ENCODE measurements at places on chromosomes 3 and 15.

DNA sequence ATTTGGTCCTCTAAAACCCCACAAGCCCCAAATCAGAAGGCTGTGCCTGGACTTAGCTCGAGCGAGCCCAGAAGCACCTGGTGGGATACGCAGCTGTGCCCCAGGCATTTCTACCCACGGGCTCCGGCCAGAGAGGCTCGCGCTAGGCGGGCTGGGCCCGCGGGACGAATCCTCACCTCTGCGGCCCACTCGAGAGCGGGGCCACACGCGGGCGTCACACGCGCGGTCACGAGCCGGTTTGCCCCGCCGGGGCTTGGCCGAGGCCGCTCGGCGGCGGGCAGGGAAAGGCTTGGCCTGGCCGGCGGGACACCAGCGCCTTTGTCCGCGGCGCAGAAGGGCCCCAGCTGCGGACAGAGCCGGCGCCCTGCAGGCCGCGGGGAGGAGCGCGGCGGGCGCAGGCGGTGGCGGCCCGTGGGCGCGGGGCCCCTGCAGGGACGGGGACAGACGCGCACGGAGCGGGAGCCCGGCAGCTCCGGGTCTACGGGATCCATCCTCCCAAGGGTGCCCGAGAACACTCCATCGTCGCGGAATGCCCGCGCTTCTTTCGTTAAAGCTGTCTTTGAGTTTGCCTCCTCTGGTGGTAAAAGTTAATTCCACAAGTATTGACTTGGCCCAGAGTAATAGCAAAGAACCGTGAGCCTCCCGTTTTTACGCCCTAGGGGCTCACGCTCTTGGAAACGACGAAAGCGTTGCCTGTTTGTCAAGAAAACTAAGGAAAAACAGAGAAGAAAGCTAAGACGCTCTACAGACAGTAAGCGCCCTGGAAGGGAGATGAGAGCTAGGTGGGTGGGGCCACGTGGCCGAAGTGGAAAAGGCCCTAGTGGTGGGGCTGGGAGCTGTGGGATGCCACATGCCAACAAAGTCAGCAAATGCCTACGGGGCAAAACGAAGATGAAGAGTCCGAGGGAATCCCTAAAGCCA is 26.4 kb downstream of the TYRO3 start:
- DNase-seq, result no peak

GRCh38 chr3:86967062-86967461 is 23.9 kb downstream of the VGLL3 start:
- DNase-seq, result no peak

DNA sequence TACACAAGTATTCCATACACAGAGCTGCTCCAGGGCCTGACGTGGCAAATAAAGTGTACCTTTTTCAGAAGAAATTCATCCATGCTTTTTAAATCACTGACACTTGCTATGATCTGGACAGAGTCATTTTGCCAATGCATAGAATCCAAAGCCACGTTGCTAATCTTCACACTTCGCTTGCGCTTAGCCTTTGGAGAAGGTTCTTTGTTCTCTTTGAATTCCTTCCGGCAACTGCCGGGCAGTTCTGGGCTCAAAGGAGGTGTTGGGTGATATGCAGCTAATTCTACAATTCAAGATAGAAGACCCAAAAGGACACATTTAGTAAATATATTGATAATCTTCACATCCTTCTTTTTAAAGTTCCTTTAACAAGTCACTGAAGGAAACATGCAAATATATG is 69.9 kb downstream of the NR2E3 start:
- no peak for DNase-seq

DNA sequence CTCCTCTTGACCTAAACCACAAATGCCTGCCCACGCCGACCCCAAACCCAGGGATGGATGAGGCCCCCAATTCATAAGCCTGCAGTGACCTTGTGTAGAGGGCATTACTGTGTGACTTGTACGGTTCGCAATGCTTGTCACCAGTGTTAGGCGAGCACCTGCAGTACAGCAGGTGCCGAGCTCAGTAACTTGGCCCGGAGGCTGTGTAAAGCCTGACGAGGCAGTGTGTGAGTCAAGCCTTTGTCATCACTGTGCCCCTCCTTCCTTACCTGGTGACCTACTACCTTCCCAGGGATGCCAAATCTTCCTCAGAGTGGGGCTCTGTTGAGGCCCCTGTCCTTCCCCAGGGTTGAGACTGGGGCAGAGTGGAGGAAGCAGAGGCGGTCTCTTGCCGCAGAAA is 37.2 kb upstream of the TMEM115 start:
- no peak for DNase-seq

GRCh38 chr3:149653136-149653535 is 4.7 kb downstream of the WWTR1 start:
- DNase-seq, result no peak

DNA sequence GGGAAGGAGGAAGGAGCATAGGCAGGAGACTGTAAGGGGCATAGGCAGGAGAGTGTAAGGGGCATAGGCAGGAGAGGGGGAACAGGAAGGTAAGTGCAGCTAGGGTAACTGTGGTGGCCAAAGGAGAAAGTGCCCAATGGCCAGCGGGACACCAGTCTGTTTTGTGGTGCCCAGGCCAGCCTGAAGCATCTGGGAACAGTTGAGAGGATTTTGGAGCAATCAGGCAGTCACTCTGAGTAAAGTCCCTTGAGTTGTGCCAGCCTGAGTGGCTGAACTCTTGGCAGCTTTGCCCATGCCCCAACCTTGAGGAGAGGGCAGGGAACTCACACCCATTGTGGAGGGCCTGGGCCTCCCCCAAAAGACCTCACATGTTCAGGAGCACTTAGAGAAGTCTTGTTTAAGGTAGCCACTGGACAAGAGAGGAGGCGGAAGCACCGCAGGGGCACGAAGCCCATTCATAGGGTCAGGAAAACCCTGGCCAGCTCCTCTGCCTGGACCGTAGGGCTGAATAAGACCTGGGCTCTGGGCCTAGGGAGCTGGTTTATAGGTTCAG is 3.5 kb upstream of the TGM5 start:
- DNase-seq, result no peak

- no peak for DNase-seq
Observed at GRCh38 chr15:36361351-36361870, 218.0 kb upstream of the CDIN1 start.

DNA sequence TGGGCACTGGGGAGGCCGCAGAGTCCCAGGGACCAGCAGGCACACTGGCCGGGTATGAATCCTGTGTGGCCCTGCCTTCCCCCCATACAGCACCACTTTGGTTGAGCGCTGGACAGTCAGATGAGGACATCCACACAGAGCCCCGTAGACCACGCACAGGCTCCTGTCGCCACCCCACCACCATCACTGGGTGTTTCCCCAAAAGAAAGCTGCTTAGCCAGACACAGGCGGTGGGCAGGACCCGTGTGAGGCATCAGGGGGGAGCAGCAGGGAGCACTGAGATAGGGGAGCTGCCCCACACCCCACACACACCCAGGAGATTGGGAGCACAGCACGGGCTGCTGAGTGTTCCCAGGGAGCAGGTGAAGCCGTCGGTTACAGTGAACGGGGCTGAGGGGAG is 42.4 kb upstream of the SLC41A3 start:
- DNase-seq, result no peak

DNA sequence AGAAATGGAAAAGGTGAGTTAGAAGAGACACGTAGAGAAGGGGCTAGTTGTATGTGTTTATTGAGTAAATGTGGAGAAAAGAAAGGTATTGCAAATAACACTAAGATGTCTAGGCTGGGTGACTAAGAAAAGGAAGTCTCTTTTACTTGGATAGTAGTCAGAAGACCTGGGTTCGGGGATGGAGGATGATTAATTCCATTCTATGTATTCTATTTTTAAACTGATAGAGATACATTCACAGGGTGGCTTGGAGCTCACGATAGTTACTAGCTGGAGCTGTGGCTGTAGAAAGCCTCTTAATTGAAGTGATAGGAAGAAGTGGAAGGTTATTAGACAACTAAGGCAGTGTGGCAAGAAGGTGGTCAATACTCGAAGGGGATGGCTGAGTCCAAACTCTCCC is 65.9 kb upstream of the TNIK start:
- DNase-seq, result no peak

DNA sequence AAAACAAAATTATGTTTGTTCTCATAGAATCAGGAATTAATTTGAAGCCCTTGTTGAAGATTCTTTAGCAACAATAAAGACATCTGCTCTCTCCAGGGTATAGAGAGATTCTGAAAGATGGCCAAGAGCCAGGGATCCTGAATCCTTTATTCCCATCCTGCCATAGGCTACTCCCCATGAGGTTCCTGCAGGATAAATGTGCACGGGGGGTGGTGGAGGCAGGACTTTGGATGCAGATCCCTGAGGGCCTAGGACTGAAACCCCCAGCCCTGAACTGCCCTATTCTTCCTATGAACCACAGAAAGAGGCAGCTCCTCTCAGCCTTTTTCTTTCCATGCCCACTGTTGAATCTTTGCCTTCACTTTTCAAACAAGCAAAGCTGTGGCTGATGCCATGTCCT is 17.1 kb downstream of the TMEM108 start:
- no peak for DNase-seq

DNA sequence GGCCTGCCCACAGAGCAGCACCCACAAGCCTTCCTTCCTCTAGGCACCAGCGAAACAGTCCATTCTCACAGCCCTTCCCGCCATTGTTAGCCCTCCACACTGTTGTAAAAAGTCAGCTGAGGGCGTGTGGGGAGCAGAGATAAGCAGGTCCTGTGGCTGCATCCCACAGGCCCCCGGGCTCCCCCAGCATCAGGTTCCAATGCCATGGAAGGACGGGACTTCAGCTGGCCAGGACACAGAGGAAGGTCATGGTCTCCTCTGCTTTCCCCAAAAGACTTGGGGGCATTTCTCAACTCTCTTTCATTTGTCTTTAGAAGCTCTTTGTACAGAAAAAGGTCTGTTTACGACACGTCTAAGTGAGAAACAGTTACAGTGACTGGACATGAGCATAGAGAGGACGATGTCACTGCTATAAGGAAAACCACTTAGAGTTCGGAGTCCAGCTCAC is 85.2 kb upstream of the HERC1 start:
- DNase-seq, result no peak

- DNase-seq, result no peak
Observed at GRCh38 chr3:120102232-120102631, 8.0 kb upstream of the GSK3B start.

GRCh38 chr15:83305704-83306291 is 21.3 kb upstream of the BNC1 start:
- DNase-seq, result no peak

DNA sequence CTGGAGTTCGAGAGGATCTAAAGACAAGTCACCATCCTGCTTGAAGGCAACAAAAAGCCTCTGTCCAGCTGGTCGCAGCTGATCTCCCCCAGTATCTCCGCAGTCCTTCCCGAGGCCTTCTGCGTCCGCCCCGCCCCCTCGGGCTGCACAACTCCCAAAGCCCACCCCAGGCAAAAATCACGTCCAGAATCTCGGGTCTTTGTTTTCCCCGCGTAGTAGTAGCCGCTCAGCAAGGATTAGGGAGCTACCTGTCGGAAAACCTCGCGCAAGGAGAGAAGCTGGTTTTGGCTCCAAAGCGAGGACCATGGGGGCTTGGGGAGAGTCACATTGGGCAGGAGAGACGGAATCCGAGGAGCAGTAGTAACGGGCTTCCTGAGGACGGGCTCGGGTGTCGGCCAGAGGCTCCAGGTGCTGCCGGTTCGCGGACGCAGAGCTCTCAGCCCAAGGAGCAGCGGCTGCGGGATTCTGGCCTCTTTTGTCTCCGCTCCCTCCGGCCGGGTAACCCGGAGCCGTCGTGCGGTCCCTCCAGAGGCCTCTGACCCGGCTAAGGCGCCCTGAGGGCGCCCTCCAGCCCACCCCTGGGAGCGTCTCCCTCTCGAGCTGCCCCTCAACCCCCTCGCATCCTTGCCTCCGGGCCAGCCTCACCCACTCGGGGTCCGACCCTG is 401 bp downstream of the ZSCAN29 start:
- DNase-seq, result no peak

GRCh38 chr15:74302821-74303359 is 64.6 kb downstream of the CYP11A1 start:
- peak; percentile 22 for DNase-seq

GRCh38 chr3:194952841-194953241 is 267.2 kb downstream of the FAM43A start:
- DNase-seq, result no peak

- DNase-seq, result no peak
Observed at GRCh38 chr3:77885381-77885780, 845.5 kb downstream of the ROBO2 start.

GRCh38 chr3:52685285-52685708 is 416 bp downstream of the PBRM1 start:
- DNase-seq, result peak; percentile 57

DNA sequence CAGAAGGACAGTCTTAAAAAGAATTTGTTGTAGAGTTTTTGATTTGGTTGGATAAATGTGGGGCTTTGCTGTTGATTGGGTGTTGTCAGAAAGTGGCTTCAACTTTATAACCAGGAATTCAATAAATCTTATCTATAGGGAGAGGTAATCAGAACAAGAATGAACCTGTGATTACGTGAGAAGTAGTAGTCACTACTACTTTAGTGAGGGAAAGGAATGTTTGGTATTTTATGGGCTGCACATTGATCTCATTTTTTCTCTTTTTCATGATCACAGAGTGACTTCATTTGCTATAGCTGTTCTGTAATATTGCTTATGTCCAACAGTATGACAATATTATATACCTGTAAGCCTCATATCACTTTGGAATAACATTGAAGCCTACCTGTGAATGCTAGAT is 485.2 kb upstream of the BCHE start:
- no peak for DNase-seq

DNA sequence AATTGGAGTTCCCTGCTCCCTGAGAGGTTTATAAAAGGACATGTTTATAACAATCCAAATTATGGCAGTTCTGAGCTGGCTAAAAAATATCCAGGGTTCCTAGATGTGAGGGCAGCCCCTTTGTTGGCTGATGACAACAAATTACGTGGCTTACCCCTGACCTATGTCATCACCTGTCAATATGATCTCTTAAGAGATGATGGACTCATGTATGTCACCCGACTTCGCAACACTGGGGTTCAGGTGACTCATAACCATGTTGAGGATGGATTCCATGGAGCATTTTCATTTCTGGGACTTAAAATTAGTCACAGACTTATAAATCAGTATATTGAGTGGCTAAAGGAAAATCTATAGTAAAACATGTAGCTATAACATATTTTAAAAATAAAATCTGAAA is 13.9 kb downstream of the AADAC start:
- DNase-seq, result no peak

GRCh38 chr3:190534986-190535385 is 21.1 kb downstream of the IL1RAP start:
- no peak for DNase-seq

- DNase-seq, result no peak
Observed at GRCh38 chr3:185900228-185900627, 37.6 kb downstream of the TRA2B start.

GRCh38 chr3:32406486-32407408 is 15.1 kb downstream of the CMTM7 start:
- no peak for DNase-seq

- no peak for DNase-seq
Observed at GRCh38 chr3:58572013-58572633, 5.1 kb downstream of the FAM107A start.
